GM13977 (cell line): ENCODE measurements at places on chromosomes 4 and X.

- no peak for DNase-seq
Measured at GRCh38 chrX:148185631-148186030, 204.5 kb downstream of the FMR1NB start.

GRCh38 chr4:3312362-3312761 lies 19.5 kb downstream of the RGS12 start:
- no peak for DNase-seq

DNA sequence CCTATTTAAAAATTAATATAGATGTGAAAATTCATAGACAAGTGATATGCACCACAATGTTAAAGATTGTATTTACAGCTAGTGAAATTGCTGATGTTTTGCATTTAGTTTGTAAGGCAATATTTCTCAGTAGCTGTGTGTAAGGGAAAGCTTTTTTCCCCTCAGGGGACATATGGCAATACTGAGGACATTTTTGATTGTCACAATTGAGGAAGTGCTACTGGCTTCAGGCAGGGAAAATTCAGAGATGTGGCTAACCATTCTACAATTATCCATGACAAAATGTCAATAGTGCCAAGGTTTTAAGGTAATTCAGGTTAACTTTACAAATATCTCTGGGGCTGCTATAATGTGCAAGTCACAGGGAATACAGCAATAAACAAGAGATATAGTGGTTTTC lies 66.1 kb upstream of the IL15 start:
- no peak for DNase-seq

GRCh38 chrX:150958177-150958576 lies 25.0 kb upstream of the HMGB3 start:
- no peak for DNase-seq

DNA sequence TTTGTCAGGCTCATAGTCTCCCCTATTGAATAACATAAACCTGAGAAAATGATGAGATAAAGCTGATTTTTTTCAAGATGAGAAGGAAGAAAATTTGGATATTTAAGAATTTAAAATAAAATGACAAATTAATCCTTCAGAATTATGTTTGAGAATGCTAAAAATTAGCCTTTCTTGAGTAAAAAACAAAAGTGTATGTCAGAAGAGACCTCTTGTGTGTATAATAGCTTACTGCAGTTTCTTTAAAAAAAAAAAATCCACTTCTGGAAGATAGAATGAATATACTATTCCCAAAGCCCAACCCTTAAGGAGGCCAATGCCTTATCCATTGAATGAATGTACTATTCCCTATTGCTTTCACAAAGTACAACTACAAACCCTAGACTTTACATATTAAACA lies 281.8 kb downstream of the RAPGEF2 start:
- DNase-seq, result no peak

- DNase-seq, result no peak
Measured at GRCh38 chrX:31240982-31241381, 169.1 kb upstream of the FTHL17 start.

DNA sequence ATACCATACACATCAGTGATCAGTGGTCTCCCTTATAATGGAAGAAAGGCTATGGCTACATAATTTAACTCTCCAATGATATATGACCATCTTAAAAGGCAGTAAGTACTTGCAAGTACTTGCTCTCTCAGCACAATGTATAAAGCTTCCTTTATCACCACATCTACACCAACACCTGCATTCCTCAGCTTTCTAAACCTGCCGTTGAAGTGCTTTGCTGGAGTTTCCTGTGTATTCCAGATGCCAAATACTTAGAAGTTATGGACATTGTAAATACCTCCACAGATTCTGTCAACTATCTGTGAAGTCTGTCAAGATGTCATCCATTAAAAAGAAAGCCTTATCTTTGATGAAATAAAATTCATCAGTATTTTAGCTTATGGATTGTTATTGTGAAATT lies 335.0 kb upstream of the GALNTL6 start:
- no peak for DNase-seq

GRCh38 chr4:48237996-48238645 lies 31.5 kb downstream of the TEC start:
- no peak for DNase-seq

DNA sequence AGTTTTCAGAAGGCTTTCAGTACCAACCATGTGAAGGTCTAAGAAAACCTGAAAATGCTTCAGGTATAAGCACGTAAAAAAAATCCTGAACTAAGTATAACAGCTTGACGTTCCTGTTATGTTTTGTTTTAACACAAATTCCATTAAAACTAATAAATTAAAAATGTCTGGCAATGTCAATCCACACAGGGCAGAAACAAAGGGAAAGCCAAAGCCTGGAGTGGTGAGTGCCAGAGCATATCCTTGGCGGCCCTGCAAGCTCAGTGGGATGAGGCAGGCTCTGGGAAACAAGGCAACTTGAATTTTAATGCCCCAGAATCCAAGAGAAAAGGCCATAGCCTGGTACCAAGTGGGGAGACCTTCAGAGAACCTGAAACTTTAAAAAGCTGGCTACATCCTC lies 78.2 kb downstream of the EPHA5 start:
- DNase-seq, result no peak

DNA sequence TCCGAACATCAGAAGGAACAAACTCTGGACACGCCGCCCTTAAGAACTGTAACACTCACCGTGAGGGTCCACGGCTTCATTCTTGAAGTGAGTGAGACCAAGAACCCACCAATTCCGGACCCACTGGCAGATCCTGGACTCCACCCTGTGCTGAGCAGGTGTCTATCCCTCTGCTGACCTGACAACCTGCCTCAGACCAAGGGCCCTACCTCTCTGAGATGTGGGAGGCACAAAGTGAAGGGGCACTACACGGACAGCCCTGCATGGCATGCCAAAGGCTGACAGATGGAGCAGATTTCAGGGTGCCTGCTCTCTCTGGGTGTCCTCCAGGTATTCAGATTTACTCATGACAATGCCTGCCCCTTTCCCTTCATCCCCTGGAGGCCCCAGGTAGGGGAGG lies 14.0 kb upstream of the HSFX1 start:
- no peak for DNase-seq

DNA sequence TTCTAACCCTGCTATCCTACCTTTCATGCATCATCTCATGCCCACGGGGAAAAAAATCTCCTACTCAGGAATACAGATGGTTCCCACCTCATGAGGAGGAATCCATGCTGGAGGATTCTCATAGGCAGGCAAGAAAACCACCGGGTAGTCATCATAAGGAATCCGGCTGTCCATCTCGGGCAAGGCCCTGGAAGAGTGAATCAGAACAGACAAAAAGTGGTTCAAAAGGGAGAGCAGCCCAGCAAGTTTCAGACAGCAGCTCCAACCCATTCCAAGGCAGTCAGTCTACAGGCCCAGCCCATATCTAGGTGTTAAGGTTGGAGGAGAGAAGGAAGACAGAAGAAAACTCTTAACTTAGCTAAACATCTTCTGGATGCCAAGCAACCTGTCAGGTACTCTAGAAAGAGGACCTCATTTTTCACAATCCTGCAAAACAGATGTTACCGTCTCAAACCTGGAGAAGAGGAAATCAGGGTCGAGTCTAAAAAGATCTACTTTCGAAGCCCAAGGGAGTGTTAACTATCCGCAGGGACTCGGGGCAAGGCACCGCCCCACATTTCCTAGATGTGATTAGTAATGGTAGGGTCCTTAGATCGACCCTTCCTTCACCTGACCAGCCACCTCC lies 447 bp downstream of the PDZD11 start:
- no peak for DNase-seq

- no peak for DNase-seq
Measured at GRCh38 chrX:47146121-47146935, 1.3 kb downstream of the RBM10 start.

DNA sequence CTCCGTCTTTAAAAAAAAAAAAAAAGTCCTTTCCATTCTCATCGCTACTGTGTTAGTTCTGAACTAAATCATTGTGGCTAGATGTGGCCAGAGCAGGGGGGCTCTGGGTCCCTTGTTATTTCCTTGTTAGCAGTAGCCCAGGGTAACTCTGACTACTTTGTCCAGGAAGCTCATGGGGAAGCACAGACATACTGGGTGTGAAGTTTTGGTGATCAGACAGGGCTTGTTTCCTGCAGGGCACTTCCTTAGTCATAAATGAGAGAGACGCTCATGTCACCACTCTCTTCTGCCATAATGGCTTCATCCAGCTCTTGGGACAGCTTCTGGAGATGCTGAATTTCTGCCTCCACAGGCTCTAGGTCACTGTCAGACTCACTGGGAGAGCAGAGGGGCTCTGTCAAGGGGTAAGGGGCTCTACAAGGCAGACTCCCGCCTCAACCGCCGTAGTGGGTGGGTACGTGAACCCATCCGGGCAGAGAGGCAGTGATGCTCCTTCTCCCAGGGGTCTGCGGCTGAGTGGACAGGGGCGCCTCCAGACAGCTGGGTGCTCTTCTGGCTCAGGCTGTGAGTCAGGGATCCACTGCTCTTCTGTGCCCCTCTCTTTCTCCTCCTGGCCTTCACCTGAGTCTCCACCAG lies 12.9 kb downstream of the STIM2 start:
- DNase-seq, result no peak

DNA sequence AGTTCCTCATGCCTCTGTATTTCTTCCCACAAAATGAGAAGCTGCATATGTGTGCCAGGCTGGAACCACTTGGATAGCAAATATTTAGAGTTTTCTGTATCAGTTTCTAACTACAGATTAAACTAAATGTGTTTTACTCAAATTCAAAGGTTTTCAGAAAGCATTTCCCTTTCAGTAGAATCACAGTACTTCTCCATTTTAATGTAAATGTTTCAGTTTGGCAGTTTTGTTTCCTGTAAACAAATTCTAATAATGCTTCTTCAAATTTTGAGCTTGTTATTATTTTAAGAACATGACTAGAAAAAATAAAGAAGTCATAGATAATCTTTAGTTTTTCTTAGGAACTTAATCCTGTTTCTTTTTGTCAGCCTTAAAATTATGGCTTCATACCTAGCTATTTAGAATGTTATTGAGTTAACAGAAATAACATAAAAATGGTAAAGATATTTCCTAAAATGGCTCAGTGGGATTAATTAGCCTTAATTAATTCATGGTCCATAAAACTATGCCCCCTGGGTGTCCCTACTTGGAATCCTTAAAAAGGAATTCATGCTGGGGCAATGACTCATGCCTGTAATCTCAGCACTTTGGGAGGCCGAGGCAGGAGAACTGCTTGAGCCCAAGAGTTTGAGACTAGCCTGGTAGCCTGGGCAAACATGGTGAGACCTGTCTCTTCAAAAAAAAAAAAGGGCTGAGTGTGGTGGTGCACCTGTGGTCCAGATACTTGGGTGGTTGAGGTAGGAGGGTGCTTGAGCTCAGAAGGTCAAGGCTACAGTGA lies 83.8 kb upstream of the GPR34 start:
- DNase-seq, result no peak

DNA sequence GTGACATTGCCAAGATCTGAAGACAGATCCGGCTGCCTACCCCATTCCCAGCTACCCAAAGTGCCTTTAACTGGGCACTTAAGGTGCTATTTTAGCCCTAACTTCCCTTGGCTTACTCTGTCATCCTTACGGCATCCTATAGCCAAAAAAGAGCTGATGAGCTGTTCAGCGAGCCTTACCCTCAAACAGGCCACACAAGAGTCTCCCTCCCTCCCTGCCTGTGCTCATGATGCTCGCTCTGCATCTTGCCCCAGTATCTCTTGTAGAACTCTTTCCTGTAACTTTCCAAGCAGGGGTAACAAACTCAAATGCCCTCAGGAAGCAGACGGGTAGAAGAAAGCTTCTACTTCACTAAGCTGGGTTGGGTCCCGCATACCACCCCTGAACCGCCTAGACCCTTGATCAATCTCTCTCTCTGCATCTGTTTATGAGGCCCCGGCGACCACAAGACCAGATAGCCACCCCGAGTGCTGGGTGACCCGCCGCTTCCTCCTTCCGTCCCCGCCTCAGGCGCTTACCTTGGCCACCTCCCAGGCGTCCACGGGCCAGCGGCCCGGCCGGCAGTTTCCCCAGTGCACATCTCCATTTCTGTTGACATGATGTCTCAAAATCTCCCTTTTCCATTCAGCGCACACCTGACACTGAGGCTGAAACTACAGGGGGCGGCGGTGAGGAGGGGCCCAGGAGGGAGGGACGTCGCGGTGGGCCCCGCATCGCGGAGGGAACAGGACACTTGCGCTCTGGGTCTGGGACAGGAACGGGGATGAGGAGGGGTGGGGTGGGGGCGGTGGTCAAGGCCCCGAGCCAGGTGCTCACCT lies 663 bp downstream of the CXorf38 start:
- peak; percentile 53 for DNase-seq

- peak; percentile 60 for DNase-seq
Measured at GRCh38 chr4:25859429-25860148, 3.2 kb downstream of the SEL1L3 start.

- no peak for DNase-seq
Measured at GRCh38 chr4:67744561-67745283, 9.5 kb downstream of the GNRHR start.

- no peak for DNase-seq
Measured at GRCh38 chr4:7307394-7308099, 115.2 kb downstream of the SORCS2 start.

GRCh38 chr4:48195374-48195773 lies 61.3 kb upstream of the TXK start:
- no peak for DNase-seq

GRCh38 chr4:137660211-137660610 lies 127.9 kb upstream of the PCDH18 start:
- no peak for DNase-seq

DNA sequence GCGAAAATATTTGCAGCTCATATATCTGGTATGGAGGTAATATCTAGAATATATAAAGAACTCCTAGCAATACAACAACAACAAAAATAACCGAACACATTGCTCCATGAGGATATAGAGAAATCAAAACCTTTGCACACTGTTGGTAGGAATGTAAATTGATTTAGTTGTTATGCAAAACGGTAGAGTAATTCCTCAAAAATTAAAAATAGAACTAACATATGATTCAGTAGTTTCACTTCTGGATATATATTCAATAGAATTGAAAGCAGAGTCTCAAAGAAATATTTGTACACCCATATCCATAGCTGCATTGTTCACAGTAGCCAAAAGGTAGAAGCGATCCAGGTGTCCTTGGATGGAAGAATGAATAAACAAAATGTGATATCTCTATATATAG lies 203.0 kb upstream of the CNKSR2 start:
- DNase-seq, result no peak

- peak; percentile 45 for DNase-seq
Measured at GRCh38 chr4:48017108-48017571, 568 bp downstream of the NIPAL1 start.

GRCh38 chr4:163624727-163625126 lies 130.2 kb downstream of the TMA16 start:
- DNase-seq, result no peak

DNA sequence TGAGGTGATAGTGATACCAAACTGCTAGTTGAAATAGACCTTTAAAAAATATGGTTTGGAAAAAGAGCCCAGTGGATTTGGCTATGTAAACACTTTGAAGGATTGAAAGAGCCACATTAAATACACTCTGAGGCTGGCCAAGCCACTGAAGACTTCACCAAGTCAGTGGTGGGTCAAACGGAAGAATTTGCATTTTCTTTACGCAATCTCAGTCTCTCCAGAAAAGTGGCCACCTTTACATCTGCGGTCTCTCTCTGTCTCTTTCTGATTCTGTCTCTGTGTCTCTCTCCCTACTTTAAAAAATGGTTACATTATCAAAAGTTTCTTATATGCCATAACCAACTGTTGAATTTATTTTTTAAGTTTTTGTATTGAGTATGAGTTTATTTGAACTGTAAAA lies 651.2 kb upstream of the PITX2 start:
- DNase-seq, result no peak
